ENCODE measurements at places on chromosomes 3 and 15.

DNA sequence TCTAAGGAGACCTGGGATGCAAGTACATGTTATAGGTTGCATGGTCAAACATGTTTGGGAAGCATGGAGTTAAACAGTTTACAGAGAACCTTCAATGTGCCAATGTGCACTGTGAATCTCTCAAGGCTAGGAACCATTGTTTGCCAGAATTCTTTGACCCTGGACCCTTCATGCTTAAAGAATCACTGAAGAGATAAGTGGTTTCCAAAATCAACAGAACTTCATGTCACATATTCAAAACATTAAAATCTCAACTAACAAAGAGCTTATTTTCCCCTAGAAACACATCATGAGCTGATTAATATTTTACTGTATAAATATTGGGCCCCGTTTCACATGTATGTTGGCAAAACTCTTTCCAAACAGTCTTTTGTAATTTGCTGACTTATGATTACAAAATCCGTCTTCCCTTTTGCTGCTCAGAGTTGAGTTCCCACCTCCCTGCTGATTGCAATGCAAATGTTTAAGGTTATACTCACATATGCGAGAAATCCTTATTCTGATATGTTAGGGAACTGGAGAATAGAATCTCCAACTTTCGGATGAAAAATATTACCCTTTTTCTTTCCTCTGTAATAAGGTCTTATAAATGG, 380.2 kb downstream of the DIPK2A start:
- no peak for DNase-seq

- DNase-seq, result no peak
These were observed 12.2 kb downstream of the ZIC1 start for GRCh38 chr3:147421184-147421912.

- no peak for DNase-seq
These were observed 324.1 kb upstream of the RASGRP1 start for GRCh38 chr15:38888701-38889221.

GRCh38 chr3:99659032-99659431, 20.6 kb downstream of the COL8A1 start:
- no peak for DNase-seq

DNA sequence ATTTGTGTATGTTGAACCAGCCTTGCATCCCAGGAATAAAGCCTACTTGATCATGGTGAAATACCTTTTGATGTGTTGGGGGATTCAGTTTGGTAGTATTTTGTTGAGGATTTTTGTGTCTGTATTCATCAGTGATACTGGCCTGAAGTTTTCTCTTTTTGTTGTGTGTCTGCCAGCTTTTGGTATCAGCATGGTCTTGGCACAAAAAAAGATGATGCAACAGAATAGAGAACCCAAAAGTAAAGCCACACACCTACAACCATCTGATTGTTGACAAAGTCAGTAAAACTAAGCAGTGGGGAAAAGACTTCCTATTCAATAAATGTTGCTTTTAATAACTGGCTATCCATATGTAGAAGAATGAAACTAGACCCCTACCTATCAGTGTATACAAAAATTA, 77.6 kb downstream of the TCF12 start:
- no peak for DNase-seq

DNA sequence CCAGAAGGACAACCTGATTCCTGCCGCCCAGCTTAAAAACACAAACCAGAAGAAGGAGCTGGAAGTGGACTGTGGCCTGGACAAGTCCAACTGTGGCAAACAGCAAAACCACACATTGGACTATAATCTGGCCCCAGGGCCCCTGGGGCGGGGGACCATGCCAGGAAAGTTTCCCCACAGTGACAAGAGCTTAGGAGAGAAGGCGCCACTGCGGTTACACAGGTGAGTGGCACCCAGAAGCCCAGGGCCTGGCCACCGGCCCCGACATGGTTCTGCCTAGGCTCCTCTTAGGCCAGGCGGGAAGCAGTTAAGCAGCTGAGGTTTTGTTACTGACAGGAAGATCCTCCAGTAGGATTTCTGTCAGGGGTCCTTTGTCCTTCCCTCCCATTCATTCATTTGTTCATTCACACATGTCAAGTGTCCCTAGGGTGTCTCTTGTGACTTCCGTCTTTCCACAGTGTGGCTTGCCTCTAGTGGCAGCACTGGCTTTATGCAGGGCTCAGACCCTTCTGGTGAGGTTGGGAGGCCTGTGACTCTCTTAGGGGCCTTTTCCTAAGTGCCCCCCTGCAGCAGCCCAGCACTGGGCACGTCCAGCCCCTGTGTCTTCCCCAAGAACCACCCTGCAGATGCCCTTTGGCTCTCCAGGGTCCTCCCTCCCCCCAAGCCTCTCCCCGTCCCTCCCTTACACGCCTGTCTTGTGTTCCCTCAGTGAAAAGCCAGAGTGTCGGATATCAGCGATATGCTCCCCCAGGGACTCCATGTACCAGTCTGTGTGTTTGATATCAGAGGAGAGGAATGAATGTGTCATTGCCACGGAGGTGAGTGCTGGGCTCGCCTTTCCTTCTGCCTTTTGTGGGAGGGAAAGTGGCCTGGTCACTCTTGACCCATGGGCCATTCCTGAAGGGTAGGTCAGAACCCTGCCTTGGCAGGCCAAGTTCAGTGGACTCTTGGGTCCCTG, 7.8 kb downstream of the DLL4 start:
- DNase-seq, result no peak

- DNase-seq, result no peak
These were observed 11.3 kb downstream of the HDAC11 start for GRCh38 chr3:13491206-13491974.

GRCh38 chr15:41868321-41868720, 25.5 kb downstream of the SPTBN5 start:
- DNase-seq, result no peak

- no peak for DNase-seq
These were observed 93.2 kb downstream of the CACNA2D3 start for GRCh38 chr3:54215521-54215920.

- DNase-seq, result no peak
These were observed 31.9 kb downstream of the PDIA5 start for GRCh38 chr3:123098426-123099330.

- peak; percentile 62 for DNase-seq
These were observed 53.2 kb downstream of the LHFPL4 start for GRCh38 chr3:9500108-9501050.

DNA sequence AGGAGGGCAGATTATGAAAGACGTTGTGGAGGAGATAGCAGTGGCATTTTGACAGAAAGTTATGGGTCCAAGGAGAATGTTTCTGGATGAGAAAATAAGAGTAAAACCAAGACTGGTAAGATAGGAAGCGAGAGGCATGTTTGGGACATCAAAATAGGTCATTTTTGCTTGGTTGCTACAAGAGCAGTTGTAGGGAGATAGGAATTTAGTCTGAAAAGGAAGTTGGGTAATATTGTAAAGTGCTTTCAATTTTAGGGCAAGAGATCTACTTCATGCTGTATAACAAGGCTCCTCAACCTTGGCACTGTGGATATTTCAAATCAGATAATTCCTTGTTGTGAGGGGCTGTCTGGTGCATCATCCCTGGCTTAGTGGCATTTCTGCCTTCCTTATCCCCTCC, 118.0 kb upstream of the DPH6 start:
- DNase-seq, result no peak

- peak; percentile 58 for DNase-seq
These were observed 2.6 kb upstream of the TIGIT start for GRCh38 chr3:114290911-114291901.

DNA sequence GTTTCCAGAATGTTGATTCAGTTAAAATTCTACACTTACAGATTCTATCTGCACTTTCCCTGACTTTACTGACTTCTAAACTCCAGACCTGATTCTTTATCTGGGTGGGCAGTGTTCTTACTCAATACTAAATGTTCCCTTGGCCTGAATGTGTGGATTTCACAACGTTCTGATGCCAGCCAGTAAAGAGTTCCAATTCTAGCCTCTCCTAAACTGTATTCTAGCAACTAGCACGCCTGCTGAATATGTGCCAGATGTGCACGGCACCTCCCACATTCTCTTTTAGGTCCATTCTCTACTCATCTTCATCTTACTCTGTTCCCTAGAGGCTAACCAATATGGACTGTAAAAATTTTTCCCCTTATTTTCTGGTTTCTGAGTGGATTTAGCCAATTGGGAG, 479.5 kb upstream of the AGTR1 start:
- no peak for DNase-seq

- DNase-seq, result no peak
These were observed 8.5 kb downstream of the EOMES start for GRCh38 chr3:27713435-27714145.

GRCh38 chr15:57259568-57260040, 116.7 kb upstream of the CGNL1 start:
- no peak for DNase-seq

DNA sequence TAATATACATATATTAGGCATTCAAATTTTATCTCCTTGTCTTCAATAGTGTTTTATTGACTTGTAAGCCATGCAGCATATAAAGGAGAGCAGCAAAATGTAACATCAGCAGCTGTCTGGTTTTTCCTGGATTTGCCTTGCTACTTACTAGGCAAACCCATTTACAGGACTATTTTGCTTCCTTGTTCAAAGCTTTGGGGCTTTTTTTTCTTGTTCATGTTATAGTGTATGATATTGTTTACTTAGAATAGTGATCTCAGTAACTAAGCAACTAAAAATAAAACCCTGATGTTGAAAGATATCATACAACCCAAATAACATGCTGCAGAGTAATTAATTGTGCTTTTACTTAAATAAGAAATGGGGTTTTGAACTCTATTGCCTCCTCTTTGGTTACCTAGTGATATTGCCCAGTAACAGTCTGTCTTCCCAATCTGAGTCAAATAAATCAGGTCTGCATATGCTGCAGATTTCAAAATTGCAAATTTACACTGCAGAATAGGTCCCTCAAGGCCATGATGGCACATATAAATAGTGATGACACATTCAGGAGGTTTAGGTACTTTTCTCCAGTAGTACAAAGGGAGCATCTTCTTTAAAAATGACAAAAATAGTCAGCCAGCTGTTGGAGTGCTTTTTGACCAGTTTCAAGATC, 578.1 kb upstream of the NECTIN3 start:
- no peak for DNase-seq

GRCh38 chr15:77573802-77574201, 58.9 kb downstream of the LINGO1 start:
- no peak for DNase-seq

GRCh38 chr3:30655187-30655812, 48.9 kb downstream of the TGFBR2 start:
- no peak for DNase-seq

Measured in GM19239 (cell line).